Renal cortex interstitium (tissue), 15 donors: ENCODE measurements at places on chromosomes 16 and 17. TPM values are rescaled to one million over a fixed set of nuclear protein-coding genes. Genes with fewer than 3 reads are reported as not detected.

Gene KRT17
- 12.0 TPM for polyA plus RNA-seq

Gene P2RX5
- polyA plus RNA-seq, result 1.3 TPM

Gene SCGB1C2
- 2.6 TPM for polyA plus RNA-seq

Gene KRTAP2-1
- not detected for polyA plus RNA-seq

Gene UBFD1
- polyA plus RNA-seq, result 81.0 TPM

Gene RASD1
- polyA plus RNA-seq, result 0.83 TPM

Gene EME1
- polyA plus RNA-seq, result 11.0 TPM

Gene SLC6A4
- polyA plus RNA-seq, result 1.3 TPM

Gene ABCC6
- polyA plus RNA-seq, result 20.7 TPM

Gene TMEM238L
- polyA plus RNA-seq, result 2.9 TPM

Gene RPL19
- 2,308 TPM for polyA plus RNA-seq

Gene RHBDL3
- polyA plus RNA-seq, result 1.3 TPM

Gene SPATA22
- polyA plus RNA-seq, result 0.36 TPM

Gene FBXW10
- 0.64 TPM for polyA plus RNA-seq

Gene BEAN1
- polyA plus RNA-seq, result 1.7 TPM

Gene TMED6
- 2.7 TPM for polyA plus RNA-seq

Gene KRTAP1-5
- not detected for polyA plus RNA-seq
